ENCODE measurements at places on chromosomes 6 and 20.

DNA sequence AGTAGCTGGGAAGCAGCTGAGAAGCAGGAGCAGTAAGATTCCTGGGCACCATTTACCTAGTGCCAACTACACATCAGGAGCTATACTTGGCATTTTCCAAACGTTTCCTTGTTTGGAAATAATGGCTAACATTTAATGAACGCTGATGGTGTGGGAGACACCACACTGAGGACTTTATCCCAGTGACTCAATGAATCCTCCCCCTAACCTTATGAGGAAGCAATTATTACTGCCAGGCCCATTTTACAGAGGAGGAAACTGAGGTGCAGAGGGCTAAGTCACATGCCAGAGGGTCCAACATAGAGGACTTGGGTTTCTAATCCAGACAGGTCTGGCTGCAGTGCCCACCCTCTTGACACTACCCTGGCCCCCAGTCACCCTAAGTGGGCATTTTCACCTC lies 6.1 kb downstream of the PTGIS start:
- DNase-seq = no peak

GRCh38 chr6:140956571-140957369 lies 1176.0 kb upstream of the GJE1 start:
- no peak for DNase-seq

DNA sequence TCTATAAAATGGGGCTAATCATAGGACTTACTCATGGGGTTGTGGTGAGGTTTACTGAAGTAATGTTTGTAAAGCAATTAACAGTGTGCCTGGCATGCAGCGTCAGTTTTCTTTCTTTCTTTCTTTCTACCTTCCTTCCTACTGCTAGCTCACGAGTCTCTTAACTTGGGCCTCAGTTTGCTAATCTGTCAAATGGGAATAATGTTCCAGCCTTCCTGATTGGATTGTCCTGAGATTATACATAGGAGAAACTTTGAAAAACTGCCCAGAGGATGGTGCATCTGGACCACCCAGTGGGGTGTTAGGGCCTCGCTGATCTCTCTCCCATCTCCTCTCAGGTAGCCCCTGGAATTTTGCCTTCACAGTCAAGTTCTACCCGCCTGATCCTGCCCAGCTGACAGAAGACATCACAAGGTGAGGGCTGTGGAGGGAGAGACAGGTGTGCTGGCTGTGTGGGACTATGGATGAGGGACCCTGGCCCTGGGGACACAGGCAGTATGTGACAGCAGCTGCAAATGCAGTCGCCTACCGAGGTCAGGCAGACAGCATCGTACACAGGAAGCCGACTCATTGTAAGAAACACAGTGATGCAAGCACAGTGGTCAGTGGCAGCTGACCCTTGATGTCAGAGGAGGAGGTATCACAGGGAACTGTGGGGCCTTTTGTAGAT lies 27.5 kb downstream of the EPB41L1 start:
- DNase-seq = no peak

DNA sequence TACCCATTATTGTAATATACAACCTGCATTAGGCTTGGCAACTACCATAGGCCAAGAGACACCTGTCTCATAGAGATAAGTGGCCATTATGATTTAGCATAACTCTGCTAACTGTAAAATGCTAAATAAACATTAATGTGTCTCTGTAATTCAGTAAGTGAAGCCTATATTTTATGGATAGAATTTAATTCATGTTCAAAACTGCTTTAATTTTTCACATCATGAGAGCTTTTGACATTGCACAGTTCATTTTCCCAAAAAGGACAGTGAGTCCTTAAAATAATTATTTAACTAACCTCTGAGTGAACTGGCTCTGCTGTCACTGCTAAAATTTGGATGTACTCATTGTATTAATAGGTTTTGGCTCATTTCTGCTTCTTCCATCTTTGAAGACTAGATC lies 41.4 kb upstream of the TMX4 start:
- no peak for DNase-seq

GRCh38 chr20:41249411-41250281 lies 67.9 kb downstream of the ZHX3 start:
- no peak for DNase-seq

GRCh38 chr20:51452091-51452613 lies 90.4 kb downstream of the NFATC2 start:
- DNase-seq = no peak

GRCh38 chr6:160531826-160532225 lies 132.2 kb downstream of the LPA start:
- DNase-seq = no peak

DNA sequence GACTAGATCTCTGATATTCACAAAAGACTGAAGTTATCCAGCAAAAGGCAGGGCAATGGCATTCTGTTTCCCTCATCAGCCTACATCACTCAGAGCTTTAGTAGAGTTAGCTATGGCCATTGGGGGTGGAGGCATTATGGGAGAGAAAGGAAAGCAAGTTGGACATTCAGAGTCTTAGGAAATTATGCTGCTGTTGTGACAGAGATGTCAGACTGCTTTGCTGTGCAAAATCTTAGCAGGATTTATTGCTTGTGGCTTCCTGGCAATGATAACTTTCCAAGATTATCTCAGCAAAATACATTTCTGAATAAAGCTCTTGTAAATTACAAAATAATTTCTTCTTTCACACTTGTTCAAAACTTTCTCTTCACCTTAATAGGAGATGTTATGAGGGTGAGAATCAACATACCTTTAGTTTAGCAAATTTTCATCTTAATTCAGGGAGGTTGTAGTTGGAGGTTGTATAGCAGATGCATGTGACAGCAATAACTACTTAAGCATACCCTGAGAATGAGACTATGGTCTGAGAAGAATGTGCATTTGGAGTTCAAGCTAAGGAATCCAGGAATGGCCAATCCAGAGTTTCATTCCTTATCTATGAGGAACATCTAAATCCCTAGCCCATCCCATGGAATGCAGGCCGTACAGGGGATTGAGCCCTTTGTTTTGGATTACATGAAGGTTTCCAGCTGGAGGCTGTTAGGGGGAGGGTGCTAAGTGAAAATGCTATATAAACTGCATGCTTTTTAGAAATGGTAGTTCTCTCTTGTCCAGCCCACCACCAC lies 179.8 kb downstream of the HAO1 start:
- no peak for DNase-seq

- no peak for DNase-seq
These were observed 20.8 kb downstream of the ZC2HC1B start for GRCh38 chr6:143885116-143885515.

- DNase-seq = no peak
These were observed 155.7 kb upstream of the JARID2 start for GRCh38 chr6:15090145-15090579.

- DNase-seq = no peak
These were observed 43.0 kb upstream of the FRMD1 start for GRCh38 chr6:168122011-168122410.

- no peak for DNase-seq
These were observed 797.0 kb upstream of the GJE1 start for GRCh38 chr6:141335477-141336273.

DNA sequence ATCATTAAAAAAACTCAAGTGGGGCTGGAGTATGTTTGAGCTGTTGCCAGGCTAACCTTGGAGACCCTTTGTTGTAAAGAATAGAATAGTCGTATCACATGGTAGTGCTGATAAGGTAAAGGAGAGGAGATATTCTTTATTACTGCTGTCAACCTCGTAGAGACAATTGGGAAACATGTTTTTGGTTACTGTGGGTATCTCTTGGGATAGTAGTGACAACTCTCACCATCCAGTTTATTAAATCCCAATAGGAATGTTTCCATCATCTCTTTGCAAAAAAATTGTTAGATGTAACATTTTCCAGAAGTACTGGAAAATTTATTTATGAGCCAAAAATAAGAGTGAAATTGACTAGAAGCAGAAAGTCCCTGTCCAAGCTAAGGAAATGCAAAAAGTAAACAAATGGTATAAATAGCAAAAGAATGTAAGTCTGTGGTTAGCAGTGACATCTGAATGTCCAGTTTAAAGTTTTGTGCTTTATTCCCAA lies 829.3 kb upstream of the CITED2 start:
- DNase-seq = no peak

DNA sequence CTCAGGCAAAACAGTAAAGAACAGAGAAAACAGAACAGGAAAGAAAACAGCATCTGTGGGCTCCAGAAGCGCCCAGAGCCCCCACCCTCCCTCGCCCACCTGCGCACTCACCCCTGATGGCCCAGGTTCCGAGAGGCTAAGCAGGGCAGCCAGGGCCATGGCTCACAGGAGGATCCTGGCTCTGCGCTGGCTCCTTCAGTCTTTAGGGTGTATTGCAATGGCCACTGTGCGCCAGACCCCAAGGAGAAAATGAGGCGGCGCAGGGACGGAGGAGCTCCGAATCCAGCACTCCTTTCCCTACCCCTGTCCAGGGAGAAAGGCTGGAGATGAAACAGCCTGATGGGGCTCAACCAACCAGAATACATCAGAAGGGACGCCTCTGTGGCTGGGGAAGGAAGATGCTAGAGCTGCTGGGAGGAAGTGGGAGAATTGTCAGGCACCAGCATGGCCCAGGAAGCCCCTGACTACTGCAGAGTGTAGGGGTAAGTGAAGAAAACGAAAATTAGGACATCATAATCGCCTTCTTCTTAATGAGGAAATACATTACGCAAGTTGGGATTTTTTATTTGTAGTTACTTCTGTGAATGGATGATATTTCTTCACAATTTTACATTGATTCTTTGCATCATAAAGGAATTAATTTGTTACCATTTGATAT lies 49.0 kb downstream of the COL11A2 start:
- DNase-seq = no peak

DNA sequence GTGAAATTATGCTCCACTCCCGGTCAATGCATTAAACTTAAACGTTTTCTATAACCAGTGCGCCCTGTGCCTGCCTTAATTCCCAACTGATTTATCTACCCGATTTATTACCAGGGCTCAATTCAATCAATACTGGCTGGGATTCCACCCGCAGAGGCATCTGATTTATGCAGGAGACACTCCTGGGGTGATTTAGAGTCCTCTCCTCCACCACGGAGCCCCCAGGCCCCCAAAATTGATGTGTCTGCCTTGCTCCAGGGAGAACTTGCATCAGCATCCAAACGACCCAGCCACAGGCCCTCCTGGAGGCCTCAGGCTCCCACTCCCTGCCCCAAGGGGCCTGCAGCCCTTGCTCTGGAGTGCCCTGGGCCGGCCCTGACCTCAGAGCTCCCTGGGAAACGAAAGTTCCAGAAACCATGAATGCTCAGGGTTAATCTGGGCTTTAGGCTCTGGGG lies 29.5 kb downstream of the ANKRD60 start:
- no peak for DNase-seq

DNA sequence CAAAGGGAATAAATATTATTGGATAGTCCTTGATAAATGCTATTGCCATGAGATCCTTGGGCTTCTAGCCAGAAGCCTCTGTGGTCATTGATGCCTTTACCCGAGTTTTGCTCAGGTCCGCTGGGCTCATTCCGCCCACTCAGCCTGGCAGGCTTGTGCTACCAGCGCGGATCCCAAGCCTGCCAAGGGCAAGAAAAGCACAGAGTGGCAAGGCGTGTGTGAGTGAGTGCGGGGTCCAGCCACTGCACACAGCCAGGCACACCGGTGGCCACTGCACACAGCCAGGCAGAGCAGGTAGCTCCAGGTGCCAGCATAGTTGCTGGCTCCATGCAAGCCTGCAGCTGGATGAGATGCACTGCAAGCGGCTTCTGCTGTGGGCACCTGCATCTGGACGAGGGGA lies 38.7 kb downstream of the STK38 start:
- DNase-seq = no peak

GRCh38 chr6:125918681-125919566 lies 37.6 kb upstream of the HINT3 start:
- peak; percentile 44 for DNase-seq

- no peak for DNase-seq
These were observed 90.7 kb upstream of the SASH1 start for GRCh38 chr6:148251891-148252290.

- no peak for DNase-seq
These were observed 100.2 kb downstream of the TRMT11 start for GRCh38 chr6:126086560-126086959.

- no peak for DNase-seq
These were observed 55.6 kb downstream of the FRK start for GRCh38 chr6:116004841-116005815.

DNA sequence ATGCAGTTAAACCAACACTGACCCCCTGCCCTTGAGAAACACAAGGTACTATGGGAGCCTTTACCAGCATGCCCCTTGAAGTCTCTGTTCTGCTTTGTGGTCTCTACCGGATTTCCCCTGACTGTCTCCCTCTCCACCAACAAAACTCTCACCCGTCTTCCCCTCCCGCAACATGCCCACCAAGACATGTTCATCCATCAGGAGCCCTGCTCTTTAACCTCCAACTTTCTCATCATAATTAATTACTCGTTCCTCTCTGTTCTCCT lies 1.1 kb downstream of the ZNF165 start:
- no peak for DNase-seq

DNA sequence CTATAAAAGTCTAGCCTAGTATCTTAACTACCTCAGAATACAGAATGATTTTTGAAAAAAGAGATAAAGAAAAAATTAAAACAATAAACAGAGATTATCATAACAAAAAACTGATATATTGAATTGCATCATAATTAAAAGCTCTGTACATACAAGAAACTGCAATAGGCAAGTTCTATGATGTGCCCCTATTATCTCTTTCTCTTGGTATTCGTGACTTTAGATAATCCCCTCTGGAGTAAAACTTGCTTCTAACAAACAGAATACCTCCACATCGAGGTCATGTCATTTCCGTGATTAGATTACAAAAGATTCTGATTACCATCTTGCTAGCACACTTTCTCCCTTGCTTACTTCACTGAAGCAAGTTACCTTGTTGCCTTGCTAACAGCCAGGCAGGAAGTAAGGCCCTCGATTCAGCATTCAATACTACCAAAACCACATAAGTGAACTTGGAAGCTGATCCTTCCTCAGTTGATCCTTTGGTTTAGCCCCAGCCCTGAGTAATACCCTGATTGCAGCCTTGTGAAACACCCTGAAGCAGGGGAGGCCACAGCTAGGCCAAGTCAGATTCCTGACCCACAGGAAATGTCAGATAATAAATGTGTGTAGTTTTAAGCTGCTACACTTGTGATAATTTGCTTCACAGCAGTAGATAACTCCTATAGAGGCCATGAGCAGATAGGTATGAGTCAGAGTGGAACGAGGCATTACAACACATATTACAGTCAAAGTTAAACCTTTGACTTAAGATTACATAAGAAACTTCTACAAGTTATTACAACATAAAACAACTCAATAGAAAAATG lies 53.7 kb upstream of the TMX4 start:
- DNase-seq = no peak

DNA sequence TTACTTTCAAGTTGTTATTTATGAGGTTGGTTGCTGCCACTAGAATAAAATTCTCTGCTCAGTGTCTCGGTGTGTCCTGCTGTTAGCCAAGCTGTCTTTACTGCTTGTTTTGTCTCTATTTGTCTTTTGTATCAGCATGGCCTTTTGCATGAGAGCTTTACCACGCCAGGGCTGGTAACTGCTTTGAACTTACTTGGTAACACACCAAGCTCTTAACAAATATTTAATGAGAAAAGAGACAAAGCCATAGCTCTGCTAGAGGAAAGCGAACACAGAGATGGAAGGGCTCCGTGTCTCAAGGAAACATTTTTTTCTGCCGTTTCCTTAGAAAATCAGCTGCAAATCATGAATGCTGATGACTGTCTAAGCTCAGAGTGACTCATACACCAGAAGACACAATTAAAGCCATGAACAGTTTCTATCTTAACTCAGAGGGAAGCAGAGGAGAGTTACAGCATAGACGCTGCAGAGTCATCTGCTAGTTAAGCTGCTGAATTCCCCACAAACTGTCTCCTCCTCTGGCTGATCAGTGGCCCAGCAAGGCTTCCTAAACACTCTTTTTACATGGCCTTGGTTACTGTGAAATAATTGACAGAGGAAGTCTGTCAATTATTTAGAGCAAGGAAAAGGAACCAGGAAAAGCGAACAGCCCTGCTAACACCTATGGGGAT lies 44.8 kb downstream of the AGPAT4 start:
- no peak for DNase-seq

GRCh38 chr6:82691997-82692396 lies 328.4 kb downstream of the TPBG start:
- DNase-seq = no peak
